ENCODE measurements at places on chromosomes 7 and 10.

DNA sequence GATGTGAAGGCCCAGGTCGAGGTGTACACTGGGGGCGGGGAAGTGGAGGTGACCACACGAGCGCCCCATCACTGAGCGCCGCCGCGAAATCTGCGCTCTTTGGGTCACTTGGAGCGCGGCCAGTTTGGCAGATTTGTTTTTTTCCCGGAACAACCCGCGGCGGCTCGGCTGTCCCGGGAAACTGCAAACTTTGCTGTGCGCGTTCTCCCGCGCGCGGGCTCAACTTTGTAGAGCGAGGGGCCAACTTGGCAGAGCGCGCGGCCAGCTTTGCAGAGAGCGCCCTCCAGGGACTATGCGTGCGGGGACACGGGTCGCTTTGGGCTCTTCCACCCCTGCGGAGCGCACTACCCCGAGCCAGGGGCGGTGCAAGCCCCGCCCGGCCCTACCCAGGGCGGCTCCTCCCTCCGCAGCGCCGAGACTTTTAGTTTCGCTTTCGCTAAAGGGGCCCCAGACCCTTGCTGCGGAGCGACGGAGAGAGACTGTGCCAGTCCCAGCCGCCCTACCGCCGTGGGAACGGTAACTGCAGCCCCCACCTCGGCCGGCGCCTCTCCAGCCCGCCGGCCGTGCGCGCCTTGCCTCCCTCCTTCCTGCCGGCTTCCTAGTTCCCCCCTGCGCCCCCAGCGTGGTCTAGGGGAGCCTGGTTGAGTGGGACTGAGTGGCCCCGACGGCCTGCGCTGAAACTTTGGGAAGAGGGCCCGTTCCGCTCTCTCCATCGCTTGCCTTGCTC is at the start of gene CASP7:
Gene CASP7, plus strand, starts transcription at position 450 of the 727 bp plus-strand sequence. CDS start 17,582 bp downstream, outside the sequence.
- DNase-seq = peak; percentile 73

GRCh38 chr7:43337811-43338210 is 225.4 kb downstream of the HECW1 start:
- no peak for DNase-seq

- no peak for DNase-seq
Observed at GRCh38 chr7:150927956-150928344, 50.2 kb downstream of the KCNH2 start.

DNA sequence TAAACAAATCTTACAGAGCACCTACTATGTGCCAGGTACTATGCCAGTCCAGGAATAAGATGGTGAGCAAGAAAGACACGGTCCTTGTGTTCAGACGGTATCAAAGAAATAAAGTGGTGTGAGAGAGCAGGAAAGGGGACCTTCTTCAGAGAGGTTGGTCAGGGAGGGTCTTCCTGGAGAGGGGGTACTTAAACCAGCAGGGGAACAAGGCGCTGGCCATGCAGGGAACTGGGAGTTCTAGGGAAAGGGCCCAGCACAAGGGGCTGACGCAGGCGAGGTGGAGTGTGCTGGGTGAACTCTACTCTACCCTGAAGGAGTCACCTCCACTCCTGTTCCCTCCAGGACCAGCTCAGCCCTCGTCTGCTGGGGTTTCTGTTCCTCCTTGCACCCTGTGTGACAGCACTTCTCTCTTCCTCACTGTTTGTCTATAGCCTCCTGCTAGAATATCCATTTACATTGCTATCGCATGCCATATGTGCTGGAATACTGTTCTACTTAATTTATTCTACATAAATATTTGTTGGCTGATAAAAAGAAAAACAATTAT is 73.5 kb downstream of the AOAH start:
- DNase-seq = no peak

DNA sequence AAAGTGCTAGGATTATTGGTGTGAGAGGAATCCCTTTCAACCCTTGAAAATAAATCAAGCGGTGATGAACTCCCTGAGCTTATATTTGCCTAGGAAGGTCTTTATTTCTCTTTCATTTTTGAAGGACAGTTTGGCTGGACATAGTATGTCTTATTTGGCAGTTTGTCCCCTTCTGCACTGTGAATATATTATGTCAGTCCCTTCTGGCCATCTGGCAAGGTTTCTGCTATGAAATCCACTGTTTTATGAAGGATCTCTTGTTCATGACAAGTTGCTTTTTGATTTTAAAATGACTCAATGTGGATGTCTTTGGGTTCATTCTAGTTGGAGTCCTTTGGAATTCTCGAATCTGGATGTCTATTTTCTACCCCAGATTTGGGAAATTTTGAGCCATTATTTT is 21.7 kb upstream of the MCM10 start:
- no peak for DNase-seq

DNA sequence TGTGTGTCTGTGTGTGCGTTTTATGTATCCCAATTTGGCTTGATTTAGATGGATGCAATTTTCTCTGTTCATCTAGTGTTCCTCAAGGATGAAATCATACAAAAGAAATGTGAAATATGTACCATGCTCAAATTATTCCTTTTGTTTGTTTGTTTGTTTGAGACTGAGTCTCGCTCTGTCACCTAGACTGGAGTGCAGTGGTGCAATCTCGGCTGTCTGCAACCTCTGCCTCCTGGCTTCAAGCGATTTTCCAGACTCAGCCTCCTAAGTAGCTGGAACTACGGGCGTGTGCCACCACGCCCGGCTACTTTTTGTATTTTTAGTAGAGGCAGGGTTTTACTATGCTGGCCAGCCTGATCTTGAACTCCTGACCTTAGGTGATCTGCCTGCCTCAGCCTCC is 11.3 kb upstream of the SHTN1 start:
- no peak for DNase-seq

DNA sequence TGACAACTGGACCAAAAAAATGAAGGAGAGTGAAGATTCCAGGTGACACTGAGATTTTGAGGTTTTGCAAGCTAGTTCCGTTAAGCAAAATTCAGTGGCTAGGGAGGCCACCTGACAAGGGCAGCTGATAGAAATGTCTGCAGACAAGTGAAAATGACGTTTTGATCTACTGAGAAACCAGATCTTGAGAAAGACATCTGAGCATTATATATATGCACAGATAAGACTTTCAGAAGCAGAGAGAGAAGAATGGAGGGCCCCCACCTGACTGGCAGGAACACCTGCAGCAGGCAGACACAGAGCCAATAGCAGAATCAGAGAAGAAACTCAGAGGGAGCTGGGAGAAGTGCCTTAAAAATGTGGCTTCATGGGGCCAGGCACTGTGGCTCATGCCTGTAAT is 76.1 kb upstream of the LRGUK start:
- no peak for DNase-seq

DNA sequence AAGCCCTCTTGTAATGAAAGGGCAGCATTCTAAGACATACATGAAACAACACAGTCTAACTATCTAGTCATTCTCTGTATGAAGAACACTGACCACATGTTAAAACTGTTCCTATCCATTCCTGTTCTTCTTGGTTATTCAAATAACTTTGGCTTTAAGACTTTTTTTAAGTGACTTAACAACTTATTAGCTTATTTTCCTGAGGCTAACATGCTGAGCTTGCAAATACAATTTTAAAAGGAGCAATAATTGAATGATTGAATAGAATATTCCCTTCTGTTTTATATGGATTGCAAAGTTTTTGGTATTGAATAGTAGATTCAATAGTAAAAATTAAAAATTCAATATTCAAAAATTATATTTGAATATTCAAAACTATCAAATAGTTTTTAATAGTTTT is 92.3 kb downstream of the HTR5A start:
- DNase-seq = no peak

DNA sequence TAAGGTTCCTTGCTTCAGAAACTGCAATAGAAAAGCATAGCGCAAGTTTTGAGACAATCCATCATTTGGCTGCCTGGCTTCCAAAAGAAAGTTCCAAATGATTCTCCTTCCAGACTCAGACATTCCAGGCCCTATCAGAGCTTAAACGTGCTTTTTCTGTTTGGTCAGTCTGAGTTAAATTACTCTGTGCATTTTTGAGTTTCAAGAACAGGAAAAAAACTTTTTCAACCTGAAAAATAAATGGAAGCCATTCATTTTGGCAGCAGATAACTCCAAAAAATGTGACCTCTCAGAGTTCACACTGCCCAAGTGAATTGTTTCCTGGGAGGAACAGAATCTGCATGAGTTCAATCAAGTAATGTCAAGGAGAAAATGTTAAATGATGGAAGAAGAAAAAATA is 354.2 kb downstream of the CXCL12 start:
- peak; percentile 35 for DNase-seq

Measured in cardiac fibroblast (primary cell).